ENCODE measurements at places on chromosomes 7 and 10.

DNA sequence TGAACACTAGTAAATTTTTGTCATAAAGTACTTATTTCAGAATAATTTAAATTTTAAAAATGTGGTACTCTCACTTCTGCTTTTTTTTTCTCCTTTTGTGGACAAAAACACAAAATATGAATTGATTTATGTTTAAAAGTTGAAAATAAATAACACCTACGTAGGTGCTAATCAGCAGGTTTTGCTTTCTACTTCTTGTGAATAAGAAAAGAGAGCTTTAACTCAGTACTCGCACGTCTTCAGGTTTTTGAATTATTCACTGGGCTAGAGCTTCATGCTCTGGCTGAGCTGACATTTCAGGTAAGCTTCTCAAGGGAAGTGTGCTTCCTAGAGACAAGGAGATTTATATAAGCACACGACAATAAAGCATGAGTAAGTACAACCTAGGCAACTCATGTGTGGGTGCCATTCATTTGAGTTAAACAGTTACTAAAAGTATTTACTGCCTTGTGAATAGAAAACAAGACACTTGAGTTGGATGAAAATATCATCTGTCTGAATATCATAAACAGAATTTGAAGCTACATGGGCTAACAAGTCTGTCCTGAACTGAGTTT lies 190.0 kb upstream of the POT1 start:
- no peak for DNase-seq

DNA sequence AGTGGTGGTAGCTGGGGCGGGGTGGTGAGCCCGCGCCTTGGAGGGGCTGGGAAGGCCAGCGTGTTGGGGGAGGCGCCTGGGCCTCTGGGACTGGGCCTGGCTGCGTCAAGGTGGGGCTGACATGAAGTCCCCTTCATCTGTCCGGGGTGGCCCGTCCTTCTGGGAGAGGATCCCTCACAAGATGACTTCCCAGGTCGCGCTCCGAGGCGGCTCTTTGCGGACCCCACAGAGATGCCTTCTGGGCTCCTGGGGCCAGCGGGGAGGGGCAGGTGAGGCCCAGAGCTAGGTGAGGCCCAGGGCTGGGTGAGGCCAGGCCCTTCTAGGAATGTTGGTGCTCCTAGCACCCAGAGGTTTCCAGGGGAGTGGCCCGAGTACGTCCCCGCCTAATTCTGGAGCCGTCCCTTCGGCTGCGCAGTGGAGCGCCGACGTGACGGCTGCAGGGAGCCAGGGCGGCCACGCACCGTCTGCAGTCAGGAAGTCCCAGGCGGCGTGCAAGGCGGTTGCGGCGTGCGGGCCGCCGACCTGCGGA lies 58.2 kb upstream of the NUPR2 start:
- DNase-seq: no peak

DNA sequence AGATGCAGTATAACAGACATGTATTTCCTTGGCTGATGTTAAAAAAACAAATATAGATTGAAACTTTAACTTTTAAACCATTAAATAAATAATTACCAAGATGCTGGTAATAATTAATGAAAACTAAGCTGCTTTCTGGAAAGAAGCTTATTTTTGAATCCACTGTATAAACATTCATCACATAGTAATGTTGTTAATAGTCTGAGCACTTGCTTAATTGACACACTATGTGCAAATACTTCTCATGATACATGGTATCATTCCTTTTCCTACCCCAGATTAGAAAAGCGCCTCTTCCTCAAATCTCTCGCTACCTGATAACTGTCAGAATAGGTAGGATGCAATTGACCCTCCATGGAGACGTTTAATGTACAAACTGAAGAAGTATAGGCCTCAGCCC lies 15.0 kb upstream of the COL28A1 start:
- DNase-seq: no peak

- DNase-seq: no peak
Observed at GRCh38 chr10:66795866-66796265, 130.0 kb upstream of the LRRTM3 start.

DNA sequence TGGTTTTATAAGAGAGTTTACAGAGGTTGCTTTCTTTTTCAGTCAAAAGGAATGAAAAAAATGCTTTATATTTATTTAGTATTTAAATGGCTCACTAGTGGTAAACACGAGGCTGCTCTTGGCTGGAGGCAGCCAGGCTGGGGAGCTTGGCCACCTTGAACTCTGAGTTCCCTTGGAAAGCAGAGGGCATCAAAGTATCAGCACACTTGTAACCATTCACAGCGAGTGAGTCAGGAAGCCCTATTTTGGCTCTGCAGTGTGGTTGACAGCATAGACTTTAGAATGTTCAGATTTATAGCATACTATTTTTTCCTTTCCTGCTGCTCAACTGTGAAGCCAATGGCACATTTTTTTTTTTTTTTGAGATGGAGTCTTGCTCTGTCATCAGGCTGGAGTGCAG lies 51.6 kb downstream of the CYCS start:
- DNase-seq: no peak

DNA sequence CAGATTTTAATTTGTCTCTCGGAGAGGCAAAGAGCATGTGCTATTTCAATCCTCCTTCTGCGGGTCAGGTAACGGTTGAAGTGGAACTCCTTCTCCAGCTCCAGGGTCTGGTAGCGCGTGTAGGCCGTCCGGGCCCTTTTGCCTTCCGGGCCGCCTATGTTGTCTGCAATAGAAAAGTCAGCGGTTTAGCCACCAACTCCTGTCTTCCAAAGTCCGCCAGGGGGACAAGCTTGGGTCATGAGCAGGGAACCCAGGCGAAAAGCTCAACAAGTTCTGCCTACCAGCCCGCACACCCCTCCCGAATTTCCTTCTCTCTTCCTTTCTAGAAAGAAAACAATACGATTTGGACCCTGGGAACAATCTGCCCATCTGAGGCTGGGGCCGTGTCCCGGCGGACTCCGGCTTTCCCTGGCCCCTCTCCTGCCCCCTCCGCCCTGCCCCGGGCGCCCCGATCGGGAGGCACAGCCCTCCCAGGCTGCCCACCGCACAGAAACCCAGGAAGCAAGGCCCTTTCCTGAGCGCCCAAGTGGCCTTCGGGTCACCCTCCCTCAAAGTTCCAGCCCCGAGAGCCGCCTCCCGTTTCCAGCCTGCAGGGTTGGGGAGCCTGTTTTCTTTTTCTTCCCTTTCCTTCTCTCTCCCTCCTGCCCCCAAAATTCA lies 1.4 kb downstream of the HOXA5 start:
- DNase-seq: no peak

DNA sequence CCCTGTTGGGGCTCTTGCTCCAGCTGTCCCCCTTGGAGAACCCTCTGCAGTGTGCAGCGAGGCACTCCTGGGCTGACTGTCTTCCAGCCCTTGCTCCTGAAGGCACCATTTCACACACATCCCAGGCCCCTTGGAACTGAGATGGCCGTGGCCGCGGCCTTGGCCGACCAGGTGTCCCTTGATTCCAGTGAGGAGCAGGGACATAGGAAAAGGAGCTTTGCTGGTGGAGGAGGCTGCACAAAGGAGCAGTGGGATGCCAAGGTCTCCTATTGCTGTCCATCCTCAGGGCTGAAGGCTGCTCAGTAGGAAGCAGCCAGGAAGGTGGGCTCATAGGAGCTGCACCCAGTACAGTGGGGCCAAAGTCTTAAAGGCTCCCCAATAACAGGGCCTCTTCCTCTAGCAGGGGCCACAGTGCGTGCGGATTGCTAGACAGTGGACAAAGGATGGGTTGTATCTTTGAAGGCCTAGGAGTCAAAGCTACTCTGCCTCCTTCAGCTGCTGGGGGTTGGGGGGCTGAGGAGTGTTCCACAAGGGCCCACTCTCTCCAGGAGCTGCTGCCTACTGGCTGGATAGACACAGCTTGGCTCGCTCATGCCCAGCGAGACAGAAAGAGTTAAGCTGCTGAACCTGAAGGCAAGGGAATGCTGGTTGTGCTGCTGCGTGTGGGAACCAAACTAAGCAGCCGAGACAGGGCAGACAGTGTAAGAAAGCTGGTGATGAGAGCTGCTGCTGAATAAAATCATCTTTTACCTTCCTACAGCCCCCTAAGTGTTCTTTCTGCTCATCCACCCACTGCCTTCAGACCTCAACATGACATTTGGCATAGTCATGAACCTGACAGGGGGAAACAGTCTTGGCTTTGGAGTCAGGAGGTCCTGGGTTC lies 891.9 kb upstream of the ZNF722 start:
- DNase-seq: no peak

GRCh38 chr7:68269405-68269804 lies 1272.8 kb downstream of the TYW1 start:
- no peak for DNase-seq

DNA sequence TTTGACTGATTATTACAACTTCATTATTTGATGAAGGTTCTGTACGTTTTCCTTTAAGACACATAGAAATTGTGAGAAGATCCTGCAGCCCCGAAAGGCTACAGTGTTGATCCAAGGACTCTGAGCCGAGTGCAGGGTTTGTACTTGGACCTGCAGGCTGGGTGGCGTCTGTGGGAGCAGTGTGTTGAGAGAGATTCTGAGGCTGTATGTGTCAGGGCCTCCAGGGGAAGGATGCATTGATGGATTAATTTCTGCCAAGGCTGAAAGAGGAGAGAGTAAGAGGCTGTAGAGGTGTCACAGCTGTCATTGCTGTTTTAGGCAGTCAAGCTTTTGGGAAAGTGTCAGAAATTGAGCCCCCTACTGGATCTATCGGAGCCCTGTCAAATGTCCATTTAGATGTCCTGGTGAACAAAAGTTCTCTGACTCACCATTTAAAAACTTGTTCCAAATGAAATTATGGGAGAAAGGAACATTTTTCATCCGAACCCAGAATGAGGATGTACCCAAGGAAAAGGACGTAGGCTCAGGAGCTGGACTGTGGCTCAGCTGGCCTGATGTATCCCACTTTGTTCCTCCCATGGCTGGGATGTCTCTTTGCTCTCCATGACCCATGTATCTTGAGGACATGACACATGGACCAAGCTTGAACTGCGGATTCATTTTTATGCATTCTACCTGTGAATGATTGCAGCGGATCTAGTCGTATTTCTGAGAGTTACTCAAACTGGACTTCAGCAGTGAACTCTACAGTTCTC lies 102.2 kb downstream of the TCF7L2 start:
- no peak for DNase-seq

- no peak for DNase-seq
Observed at GRCh38 chr7:75945297-75946168, 30.6 kb downstream of the POR start.

DNA sequence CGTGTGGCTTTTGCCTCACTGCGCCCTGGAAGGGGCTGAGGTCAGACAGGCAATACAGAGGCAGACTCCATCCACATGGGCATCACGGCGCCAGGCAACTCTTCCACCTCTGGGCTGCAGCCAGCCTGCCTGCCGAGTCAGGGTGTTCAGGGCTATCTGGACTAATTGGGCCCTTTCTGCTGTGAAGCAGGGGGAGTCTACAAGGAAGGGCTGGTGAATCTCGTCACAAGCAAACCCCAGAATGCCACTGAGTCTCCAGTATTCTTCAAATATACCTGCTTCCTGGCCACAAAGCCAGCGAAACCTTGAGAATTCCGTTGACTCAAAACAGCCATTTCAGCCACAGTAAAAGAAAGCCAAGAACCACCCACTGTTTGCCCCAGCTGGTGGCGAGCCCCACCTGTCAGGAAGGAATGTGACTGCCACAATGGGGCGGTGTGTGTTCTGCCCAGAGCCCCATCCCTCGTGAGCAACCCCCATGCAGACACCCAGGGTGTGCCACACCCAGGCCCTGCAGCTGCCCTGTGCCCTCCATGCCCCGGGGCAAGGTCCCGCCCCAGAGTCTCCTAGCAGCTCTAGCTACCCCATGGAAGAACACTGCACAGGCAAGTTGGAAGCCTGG lies 117.3 kb downstream of the FAM53B start:
- DNase-seq: no peak

DNA sequence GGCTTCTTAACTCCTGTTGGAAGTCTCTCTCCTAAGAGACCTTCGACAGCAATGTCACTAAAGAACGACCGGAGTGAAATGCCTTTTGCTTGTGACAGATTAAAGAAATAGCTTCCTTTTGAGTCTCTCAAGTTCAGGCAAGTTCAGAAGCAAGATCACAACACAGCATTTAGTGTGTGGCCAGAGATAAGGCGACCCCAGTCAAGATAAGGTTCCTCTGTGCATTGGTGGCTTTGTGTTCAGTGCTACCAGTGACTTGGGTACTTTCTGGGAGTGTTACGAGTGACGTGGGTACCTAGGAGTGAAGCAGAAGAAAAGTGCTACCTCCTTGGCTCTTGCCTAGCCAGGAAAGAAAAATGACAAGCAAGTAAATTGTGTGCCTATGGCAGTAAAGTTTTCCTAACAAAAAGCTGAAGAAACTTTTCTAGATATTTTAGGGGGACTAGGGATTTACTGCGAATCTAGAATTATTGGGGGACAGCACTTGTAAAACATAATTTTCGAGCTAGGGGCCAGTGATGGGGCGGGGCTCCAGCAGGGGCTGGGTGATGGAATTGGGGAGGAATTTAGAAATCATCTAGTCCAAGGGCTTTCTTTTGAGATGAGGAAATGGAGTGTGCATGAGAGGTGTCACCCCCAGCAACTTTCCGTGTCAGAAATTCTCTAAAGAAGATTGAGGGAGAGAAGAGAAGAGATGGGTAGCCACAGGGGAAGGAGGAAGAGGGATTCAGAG lies 191.9 kb upstream of the LYZL2 start:
- no peak for DNase-seq

DNA sequence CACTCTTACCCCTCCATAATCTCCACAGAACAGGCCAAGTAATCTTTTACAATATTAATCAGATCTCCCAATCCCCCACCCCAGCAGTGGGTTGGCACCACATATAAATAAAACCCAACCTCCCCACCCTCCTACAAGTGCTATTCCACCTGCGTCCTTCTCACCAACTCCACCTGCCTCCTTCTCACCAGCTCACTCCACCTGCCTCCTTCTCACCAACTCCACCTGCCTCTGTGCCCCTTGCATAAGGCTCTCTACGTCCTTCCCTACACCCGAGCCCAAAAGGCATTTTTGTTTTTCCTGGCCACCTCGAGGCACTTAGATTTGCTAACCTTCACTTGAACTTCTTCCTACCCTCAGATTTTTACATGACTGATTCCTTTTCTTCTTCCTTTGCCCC lies 89.7 kb downstream of the ATE1 start:
- peak; percentile 41 for DNase-seq

DNA sequence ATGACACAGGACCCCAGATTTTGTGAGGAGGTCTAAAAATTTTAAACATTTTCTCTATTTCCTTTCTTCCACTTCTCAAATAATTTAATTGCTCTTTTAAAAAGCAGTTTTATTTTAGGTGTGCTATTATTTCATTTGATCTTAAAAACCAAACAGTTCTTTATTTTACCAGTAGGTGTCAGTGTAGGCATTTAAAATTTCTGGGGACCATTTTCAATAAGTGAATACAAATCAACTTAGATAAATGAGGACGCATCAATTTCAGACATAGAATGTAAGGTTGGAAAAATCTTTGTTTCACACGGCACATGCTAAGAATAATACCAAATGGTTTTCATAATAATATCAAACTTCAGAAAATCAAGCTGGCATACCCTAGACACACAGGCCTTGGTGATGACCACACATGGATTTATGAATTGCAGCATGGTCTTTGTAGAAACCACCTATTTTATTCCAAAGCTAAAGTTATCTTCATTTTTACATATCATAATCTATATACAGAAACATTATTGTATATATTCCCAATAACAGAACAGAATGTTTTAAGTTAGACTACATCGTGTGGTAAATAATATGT lies 127.6 kb upstream of the SLC26A5 start:
- DNase-seq: no peak

- DNase-seq: no peak
Observed at GRCh38 chr10:18545621-18546305, 105.6 kb downstream of the NSUN6 start.

GRCh38 chr7:143735962-143736361 lies 21.5 kb downstream of the CTAGE6 start:
- no peak for DNase-seq

- DNase-seq: no peak
Observed at GRCh38 chr7:78673272-78673671, 780.2 kb downstream of the MAGI2 start.
